ENCODE measurements at places on chromosomes 7 and 10. TPM values are rescaled to one million over a fixed set of nuclear protein-coding genes. Genes with fewer than 3 reads are reported as not detected.

DNA sequence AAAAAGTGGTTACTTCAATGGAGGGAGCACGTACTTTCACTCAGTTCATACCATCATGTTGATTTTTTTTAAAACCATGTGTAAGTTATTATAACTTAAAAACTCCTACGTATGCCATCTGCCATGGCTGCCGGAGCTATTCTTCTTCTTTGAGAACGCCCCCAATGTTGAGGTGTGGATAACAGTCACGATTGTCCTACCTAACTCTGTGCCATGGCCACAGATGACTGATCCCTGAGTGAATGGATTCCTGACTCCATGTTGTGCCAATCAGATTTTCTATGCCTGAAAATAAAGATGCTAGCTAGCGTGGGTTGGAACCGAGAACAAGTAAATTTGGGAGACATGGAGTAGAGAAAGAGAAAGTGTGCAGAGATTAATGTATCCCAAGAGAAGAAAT lies 5.3 kb downstream of the MCMBP start:
- H3K27me3 ChIP-seq, result no peaks in the 10 kb centered on the region
- no peaks in the 10 kb centered on the region for H3K36me3 ChIP-seq
- H3K4me1 ChIP-seq, result peaks cover 13% of the 10 kb centered on the region
- no peak for DNase-seq
- H3K4me3 ChIP-seq, result no peak overlapping the region
- no peak overlapping the region for H3K27ac ChIP-seq

DNA sequence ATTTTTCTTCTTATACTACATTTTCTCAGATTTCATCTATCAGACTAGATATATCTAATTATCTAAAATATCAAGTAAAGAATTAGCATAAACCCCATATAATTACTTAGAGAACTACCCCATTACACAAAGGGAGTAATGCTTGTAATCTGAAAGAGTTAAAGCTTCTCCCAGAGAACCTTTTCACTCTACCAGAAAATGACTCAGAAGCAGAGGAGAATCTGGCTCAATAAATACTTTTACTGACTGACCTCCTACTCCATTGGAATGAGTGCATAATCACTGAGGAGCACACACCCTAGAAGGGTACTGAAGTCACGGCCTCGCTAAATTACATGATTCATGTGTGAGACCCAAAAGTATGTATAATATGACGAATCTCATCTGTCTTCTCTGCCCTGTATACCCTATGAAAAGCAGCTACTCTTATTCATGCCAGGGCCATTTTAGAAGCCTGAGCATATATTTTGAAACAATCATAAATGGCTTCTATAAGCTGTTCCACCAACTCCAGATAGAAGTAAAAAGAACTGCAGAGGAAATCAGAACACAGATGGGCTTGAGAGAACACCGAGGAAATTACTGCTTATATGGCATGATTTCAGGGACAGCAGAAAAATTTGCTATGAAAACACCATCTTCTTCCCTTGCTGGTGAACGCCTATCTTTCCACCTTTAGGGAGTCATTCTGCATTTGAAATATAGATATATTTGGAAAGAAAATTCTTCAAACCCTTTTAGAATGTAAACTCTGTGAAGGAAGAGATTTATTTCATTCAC lies 32.7 kb downstream of the DNMBP start:
- peak overlapping the region; percentile 44 for H3K4me3 ChIP-seq
- H3K36me3 ChIP-seq, result no peaks in the 10 kb centered on the region
- peak; percentile 94 for DNase-seq
- peak overlapping the region; percentile 89 for H3K27ac ChIP-seq
- no peaks in the 10 kb centered on the region for H3K27me3 ChIP-seq
- H3K4me1 ChIP-seq, result peaks cover 26% of the 10 kb centered on the region

DNA sequence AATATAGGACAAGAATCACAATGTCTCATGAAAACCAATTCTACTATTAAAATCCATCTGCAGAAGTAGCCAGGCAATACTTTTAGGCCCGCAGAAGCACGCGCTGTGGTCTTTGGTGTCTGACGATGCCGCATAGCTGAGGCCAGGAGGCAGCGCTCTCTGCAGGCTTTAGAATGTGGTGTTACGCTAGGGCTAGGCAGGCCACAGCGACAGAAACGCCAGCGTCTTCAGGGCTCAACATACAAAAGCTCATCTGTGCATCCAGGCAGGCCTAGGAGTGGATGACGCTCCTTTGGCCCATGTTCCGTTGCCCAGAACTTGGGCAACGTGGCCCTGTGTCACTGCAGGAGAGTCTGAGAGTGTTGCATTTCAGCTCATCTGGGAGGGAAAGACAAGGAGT lies 601.1 kb upstream of the FOXK1 start:
- no peaks in the 10 kb centered on the region for H3K4me1 ChIP-seq
- no peak for DNase-seq
- H3K27ac ChIP-seq, result no peak overlapping the region

TAS2R40 gene
- total RNA-seq, result not detected

GRCh38 chr10:73113551-73113950 lies 3.3 kb downstream of the NUDT13 start:
- peak overlapping the region; percentile 36 for H3K27ac ChIP-seq
- no peaks in the 10 kb centered on the region for H3K27me3 ChIP-seq
- H3K4me1 ChIP-seq, result peaks cover 37% of the 10 kb centered on the region
- peaks cover 6% of the 10 kb centered on the region for H3K36me3 ChIP-seq
- no peak overlapping the region for H3K4me3 ChIP-seq

AIFM2 gene
- total RNA-seq, result 40.3 TPM
